NK-92 treated with Interleukin-12 subunit alpha and Interleukin-12 subunit beta, amount 100 ng/mL, for 24 hours (cell line): ENCODE measurements at places on chromosomes 13 and 19.

DNA sequence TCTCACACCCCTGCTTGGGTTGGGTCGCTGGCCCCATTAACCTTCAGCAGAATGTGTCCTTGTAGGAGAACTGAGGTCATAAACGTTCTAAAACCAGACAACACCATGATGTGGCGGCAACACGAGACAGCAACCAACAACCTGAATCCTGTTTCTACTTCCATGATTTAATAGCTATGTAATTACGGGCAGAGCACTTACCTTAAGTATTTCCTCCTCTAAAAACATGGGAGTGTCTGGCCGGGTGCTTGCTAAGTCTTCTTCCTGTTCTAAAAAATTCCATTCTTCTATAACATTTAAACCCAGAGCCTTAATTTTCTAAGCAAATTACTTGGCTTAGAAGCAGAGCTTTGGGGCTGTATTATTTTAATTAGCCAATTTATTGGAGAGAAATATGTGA is 33.5 kb upstream of the IRS2 start:
- no peak for DNase-seq

GRCh38 chr19:19687090-19687489 is 18.5 kb downstream of the ZNF101 start:
- no peak for DNase-seq

DNA sequence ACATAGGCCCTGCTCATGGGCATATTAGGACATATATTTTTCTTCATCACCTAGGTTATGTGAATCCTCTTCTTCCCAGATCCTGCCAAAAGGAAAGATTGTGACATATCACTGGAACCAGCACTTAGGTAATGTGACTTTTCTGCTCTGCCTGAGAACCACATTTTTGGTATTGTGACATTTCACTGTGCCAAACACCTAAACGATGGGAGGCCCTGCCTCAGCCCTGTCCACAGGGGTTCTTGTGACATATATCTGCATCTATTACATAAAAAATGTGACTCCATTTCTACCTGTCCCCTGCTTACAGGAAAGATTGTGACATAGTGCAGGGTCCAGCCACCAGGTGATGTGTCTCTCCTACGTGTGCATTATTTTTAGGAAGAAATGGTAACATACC is 18.5 kb upstream of the ZNF730 start:
- DNase-seq: no peak

DNA sequence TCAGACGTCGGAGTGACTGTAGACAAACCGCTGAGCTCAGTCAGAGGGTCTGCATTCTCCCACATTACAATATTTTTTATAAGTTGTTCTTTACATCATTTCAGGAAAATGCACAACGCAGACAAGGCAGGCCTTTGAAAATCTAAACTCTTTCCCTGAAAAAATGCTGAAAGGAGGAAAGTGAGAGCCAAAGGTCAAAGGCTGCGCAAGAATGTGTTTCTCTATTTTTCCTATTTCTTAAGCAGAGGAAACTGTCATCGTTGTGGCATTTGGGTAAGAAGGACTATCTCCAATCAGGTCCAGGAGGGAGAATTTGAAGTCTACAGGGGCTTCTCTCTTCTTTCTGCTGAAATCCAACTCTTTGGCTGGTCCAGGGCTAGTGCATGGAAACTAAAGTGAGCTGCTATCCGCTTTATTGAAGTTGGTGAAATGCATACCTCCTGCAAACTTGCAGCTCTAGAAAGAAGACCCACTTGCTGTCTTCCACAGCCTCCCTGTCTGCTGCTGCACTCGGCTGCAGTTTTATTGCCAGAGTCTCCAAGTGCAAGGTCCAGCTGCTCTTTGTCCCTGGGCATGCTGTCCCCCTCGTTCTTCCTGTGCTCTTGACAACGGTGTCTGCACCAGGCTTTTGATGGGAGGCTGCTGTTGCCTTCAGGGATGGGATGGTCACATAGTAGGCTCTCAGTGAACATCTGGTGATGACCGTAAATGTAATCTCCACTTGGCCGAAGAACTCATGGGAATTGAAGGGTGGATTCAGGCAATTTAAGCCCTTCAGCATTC is 31.2 kb downstream of the ZNF536 start:
- no peak for DNase-seq

GRCh38 chr13:59542303-59542702 is 621.4 kb downstream of the DIAPH3 start:
- DNase-seq: no peak

DNA sequence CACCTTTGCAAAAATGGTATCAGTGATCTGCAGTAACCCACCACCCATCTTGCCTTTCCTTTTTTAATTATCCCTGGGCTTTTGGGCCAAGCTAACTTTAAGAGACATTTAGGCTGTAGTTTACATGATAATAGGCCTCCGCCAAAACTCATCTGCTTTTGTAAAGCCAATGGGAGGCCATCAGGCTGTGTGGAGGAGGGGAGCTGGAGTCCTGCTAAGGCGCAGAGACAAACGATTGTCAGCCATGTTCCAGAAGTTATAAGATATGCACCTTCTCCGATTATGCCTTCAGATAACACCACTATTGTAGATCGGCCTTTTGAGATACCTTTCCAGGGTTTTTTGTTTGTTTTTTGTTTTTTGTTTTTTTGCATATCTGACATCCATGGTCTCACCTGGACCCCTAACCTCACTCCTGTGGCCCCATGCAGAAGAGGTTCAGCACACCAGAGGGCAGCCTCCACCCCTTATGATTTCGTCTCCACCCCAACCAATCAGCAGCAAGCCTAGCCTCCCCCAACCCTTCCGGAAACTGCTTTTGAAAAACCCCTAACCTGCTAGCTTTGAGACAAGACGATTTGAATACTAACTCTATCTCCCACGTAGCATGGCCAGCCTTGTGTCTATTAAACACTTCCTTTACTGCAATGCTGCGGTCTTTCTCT is 113.9 kb upstream of the UBL3 start:
- no peak for DNase-seq

- no peak for DNase-seq
Observed at GRCh38 chr19:52957591-52957990, 5.1 kb downstream of the ZNF816 start.

- DNase-seq: no peak
Observed at GRCh38 chr13:43792076-43792881, 5.5 kb upstream of the ENOX1 start.

GRCh38 chr19:6677883-6678689 is 8.1 kb upstream of the TNFSF14 start:
- DNase-seq: no peak

DNA sequence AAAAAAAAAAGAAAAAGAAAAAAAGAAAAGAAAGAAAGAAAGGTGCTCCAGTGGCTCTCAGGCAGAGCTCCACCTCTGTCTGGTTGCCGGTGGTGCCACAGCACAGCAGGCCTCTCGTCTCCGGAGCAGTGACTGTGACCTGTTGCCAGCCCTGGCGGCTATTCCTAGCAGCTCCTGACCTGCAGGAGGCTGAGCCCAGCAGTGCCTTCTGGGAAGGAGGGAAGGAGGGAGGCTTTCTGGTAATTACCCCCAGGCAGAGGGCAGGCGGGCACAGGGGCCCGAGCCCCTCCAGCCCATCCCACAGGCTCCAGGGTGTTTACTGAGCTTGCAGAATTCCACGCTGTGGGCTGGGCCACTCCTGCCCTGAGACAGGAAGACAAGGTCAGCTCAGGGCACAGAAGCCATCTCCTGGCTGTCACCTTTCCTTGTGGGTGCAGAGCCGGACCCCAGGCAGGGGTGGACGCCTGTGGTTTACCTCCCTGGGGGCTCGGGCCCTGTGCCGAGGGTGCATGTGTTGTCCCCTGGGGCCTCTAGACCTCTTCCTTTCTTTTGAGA is 77.9 kb downstream of the GNG7 start:
- no peak for DNase-seq

DNA sequence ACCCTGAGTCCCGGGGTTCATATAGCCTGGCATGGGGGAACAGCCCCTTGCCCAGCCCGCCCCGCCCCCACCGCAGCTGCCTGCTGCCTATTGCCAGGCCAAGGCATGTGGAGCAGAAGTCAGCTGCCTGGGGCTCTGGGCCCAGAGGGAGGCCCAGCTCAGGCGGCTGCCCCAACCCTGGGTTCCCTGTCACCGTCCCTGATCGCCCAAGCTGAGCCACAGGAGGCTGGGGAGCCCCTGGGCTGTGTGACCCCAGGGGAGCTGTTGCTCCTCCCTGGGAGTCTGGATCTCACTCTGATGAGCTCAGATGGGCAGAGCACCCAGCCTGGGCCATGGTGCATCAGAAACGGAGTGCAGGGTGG is 1.4 kb downstream of the PLIN4 start:
- no peak for DNase-seq

- peak; percentile 79 for DNase-seq
Observed at GRCh38 chr19:45640849-45641273, 1.7 kb upstream of the EML2 start.

- DNase-seq: no peak
Observed at GRCh38 chr19:7742991-7743390, 4.3 kb downstream of the CD209 start.

DNA sequence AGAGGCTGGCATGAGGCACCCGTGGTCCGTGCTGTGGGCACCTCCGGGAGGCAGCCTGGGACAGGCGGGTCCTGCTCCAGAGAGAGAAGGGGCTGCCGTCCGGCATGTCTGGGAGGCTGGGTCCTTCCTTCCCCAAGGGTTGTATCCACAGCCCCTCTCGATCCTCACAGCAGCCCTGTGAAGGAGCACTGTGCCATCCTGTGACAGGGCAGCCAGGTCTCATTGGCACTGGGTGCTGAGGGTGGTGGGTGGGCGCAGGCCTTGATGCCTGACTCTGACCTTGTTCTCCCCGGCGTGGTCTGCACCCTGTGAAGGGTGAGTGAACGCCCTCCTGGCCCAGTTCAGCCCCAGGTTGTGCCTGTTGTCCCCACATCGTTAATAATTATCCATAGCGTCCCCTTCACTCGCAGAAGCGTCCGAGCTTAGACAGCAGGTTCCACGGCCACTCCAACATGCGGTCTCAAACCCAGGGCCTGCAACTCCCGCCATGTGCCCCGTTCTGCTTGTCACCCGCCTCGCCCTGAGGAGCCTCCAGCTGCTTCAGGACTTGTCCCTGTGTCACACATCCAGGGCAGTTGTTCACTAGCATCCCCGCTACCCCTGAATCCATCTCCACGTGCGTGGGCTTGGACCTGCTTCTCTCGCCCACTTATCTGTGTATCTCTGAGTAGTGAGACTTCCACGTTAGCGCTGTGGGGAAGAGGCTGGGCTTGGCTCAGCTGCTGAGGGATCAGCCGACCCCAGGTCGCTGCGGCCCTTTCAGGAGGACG is 10.6 kb downstream of the ATP11A start:
- DNase-seq: no peak

DNA sequence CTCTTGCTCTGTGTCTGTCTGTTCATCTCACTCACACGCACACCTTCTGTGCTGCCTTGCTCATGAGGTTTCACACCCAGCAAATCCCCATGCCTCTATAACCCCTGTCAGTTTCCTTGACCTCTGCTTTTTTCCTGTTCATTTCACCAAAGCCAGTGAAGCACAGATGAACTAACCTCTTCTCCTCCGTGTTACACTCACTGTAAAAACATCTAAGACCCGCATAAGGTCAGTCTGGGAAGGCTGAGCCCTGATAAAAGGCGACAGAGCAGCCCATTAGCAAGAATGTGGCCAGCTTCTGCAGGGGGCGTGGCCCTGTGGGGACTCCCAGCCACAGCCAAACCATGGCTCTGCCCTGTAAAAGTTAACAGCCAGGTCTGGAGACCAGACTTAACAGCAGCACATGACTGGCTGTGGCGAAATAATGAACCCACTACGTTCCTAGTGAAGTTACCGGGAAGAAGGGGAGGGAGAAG is 42.8 kb upstream of the NPAS1 start:
- DNase-seq: peak; percentile 53

DNA sequence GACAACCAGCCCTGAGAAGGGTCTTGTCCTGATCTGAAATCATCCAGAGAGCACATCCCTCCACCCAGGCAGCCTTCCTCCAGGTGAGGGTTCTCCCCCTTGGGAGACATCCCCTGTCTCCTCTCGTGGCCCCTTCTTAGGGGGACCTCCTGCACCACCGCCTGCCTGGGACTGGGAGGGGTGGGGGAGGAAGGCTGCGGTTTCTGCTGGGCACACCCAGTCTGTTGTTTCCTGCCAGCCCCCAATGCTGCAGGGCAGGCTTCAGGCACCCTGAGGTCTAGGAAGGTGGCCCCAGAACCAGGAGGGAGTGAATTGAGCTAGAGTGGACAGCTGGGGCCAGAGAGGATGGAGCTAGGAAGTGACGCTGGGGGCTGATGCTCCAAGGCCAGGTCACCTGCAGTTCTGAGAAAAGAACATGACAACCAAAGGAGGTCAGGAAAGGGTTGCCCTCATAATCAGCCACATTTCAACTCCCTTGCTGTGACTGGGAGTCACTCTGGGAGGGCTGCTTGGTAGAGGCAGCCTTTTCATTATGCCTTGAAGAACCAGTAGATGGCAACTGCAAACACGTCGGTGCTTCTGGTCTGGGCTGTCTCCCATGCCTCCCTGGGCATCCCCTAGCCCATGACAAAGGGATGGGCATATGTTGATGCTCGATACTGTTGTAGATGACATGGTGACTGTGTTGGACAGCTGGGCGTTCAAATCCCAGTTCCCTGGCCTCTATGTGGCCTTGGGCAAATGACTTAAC is 1.4 kb downstream of the ARHGEF18 start:
- DNase-seq: no peak

DNA sequence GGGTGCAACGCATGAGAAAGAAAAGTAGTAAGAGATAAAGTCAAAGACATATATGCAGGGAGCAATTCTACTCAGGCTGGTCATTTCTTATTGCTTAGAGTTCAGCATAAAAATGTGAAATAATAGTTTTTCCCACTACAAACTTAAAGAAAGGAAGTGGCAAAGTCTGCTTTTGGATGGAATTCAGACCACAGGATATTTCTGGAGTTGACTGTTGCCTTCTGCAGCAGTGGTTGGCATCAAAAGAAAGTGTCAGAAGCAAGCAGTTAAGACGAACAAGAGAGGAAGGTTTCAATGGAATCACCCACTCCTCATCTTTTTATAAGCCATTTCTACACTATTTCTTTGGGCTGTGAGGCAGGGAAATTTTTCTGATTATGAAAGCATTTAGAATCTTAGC is 36.2 kb upstream of the TRPC4 start:
- no peak for DNase-seq

- no peak for DNase-seq
Observed at GRCh38 chr13:93881411-93881810, 598.1 kb downstream of the DCT start.

DNA sequence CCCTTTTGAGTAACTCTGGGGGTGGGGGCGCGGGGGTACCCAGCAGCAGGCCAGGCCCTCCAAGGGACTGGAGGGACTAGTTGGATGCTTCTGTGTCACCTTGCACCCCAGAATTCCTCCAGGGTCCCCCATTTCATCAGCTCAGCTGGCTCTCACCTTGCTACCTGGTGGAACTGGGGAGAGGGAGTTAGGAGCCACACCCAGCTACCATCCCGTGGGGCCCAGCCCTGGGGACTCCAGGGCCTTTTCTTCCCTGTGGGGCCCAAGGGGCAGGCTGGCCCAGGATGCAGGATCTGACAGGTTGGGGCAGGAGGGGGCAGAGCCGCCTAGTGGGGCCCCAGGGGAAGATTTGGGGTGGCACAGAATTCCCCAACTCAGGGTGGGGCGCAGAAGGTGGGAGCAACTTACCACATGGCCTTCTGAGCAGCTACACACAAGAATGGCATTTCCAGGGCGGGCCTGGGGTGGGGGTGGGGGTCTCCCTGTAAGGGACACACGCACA is 32.8 kb upstream of the NANOS3 start:
- no peak for DNase-seq
